ENCODE measurements at places on chromosomes 4 and X. TPM values are rescaled to one million over a fixed set of nuclear protein-coding genes. Genes with fewer than 3 reads are reported as not detected.

DNA sequence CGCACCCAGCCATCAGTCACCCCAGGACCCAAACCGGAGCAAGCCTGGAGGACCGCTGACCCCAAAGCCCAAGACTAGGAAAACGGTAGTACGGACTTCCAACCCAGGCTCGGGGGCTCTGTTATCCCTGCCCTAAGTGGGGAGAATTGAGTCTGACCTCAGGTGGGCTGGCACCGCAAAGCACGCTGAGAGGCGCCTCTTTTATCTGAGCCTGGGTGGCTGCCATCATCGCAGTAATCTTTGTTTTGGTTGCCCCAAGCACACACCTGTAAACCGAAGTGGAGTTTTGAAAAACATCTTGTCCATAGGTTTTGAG lies 894 bp upstream of the SH3RF1 start:
- no peak for DNase-seq

SUPT20HL1 gene
- polyA plus RNA-seq: not detected

GRCh38 chr4:159341522-159341921 lies 238.6 kb downstream of the RAPGEF2 start:
- no peak for DNase-seq

GRCh38 chr4:2871466-2871865 lies 27.8 kb downstream of the ADD1 start:
- DNase-seq: no peak

DNA sequence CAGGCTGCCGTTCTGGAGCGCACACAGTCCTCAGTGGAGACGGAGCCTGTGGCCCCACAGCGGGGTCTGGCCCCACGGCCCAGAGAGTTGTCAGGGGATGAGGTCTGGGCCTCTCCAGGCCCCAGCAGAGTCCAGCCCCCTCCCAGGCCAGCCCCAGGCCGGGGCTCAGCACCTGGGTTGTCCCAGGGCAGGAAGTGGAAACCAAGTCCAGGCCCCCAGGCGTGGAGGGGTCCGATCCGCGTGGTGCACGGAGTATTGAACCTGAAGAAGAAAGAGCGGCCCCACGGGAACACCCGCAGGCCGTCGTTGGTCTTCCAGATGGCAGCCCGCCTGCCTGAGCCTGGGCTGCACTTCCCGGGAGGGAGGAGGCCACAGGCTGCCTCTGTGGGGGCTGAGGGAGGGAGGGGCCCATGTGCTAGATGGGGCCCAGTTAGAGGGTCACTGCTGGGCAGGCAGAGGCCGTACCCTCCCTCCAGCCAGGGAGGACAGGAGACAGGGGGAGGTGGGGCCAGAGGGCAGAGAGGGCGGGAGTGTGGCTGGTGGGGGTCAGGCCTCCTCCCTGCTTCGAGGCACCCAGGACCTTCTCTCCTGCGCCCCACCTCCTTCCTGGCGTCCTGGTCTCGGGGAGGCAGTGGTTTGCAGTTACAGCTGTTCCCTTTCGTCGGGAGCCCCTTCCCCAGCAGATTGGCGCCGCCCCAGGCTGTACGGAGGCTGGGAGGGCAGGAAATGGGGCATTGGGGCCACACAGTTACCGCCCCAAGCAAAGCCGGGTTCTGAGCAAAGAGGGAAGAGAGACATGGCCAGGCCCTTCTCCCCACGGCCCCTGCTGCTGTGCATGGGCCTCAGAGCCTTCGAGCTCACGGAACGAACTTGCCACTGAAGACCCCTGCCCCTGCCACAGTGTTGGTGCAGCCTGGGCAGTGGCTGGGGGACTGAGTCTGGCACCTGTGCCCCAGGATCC lies 8.1 kb downstream of the HGFAC start:
- DNase-seq: no peak

GRCh38 chr4:185909972-185910371 lies 98.0 kb upstream of the SORBS2 start:
- DNase-seq: no peak

DNA sequence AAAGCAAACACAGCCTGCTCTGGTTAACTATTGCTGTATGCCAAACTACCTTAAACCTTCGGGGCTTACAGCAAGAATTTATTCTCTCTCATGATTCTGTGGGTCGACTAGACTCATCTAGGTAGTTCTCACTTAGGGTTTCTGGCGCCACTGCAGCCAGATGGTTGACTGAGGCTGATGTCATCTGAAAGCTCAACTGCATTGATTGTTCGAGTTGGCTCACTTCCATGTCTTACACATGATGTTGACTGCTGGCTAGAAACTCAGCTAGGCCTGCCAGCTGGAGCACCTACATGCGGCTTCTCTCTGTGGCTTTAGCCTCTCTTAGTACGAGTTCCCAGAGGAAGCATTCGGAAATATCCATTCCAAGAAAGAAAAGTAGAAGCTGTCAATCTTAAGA lies 103.2 kb downstream of the SRPX start:
- DNase-seq: no peak

PCSK1N gene
- not detected for polyA plus RNA-seq

NCAPG gene
- polyA plus RNA-seq: 14.4 TPM

Data from BJ (cell line).